Stimulated activated CD8-positive, alpha-beta memory T cell treated with anti-CD3 and anti-CD28 coated beads, Interleukin-4, amount 100 ng/mL, for 4 hours (primary cell): ENCODE measurements at places on chromosomes 3 and 15.

GRCh38 chr3:61938878-61939549, 377.6 kb downstream of the PTPRG start:
- DNase-seq = no peak

DNA sequence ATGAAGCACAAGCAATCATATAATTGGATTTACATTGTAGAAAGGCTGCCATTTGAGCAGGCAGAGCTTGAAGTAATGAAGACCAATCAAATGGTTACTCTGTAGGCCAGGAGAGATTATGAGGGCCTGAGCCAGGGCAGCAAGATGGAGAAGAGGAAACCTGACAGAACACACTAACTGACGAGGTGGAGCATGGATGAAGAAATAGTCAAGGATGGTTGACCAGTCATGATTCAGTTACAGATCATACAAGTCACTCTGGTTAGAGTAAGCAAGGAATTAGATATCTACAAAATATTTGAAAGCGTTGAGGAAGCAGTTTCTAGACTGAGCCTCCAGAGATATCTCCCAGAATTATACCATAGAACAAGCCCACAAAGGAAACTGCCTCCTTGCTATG, 101.8 kb upstream of the THSD4 start:
- DNase-seq = no peak

- no peak for DNase-seq
Measured at GRCh38 chr15:40277471-40277870, 5.4 kb downstream of the ANKRD63 start.

DNA sequence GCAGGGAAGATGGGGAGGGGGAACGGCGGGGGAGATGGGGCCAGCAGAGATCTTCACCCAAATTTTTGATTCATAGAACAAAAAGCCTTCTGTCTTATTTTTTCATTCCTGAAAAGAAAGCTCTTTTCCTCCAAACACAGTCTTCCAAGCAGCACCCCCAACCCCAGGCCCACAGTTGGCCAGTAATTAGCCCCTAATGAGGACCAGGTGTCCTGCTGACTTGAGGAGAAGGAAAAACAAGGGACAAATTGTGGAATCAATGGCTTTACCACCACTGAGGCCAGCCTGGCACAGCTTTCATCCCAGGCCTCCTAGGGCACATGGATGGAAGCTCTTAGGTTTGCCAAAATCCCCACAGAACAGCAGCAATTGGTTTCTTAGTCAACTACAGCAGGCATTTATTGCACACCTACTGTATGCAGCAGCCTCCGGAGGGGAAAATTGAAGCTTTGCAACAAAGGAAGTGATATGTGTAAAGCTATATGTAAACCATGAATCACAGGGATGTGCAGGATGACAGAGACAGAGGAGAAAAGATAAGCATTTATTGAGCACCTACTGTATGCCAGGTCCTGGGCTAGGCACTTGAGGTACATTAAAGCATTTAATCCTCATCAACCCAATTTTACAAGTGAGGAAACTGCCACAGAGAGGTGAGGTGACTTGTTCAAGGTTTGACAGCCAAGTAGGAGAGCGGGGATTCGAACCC, 199.5 kb downstream of the TBC1D2B start:
- no peak for DNase-seq

- no peak for DNase-seq
Measured at GRCh38 chr3:141096981-141097380, 45.8 kb downstream of the SPSB4 start.

DNA sequence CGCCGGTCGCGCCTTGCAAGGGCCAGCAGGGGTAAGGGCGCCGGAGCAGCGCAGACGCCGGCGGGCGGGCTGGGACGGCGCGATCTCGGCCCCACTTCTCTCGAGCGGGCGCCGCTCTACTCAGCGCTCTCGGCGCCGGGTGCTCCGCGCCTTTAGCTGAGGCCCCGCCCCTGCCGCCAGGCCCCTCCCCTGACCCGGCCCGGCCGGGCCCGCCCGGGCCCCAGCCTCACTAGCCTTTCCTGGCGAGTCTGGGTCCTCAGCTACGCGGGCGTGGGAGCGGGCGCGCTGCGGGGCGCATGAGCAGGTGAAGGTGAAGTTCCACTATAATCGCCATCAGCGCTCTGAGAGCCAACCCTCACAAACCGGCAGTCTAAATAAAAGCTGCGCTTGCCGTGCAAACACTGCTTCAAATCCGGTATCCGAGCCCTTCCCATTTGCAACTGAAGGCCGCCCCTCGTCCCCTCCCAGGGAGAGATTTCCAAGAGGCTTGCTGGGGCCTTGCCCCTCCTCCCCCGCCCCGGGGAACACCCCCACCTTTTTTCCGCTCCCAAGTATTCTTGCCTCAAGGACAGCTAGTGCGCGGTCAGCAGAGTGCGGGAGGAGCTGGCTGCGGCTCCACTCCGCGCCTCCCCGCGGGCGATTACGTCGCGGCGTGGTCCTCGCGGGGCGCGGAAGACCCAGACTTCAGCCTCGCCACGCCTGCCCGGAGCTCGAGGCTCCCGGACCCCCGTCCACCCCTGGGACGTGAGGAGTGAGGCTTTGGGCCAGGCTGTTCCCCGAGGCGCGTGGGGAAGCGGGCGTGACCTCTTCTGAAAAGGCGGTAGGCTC, at the start of gene RPP25:
Gene RPP25, minus strand, starts transcription at position 125 of the 828 bp plus-strand sequence. CDS start 189 bp downstream, outside the sequence.
- peak; percentile 42 for DNase-seq
